NCI-H1417 (cell line): ENCODE measurements at places on chromosomes 1 and 21.

GRCh38 chr21:45570826-45571601 is 28.8 kb upstream of the SLC19A1 start:
- no peak for DNase-seq

GRCh38 chr1:247357781-247358211 is 26.1 kb upstream of the ZNF496 start:
- DNase-seq = no peak

- no peak for DNase-seq
Observed at GRCh38 chr1:213380865-213381264, 329.8 kb downstream of the RPS6KC1 start.

- DNase-seq = no peak
Observed at GRCh38 chr21:21063828-21064227, 65.6 kb downstream of the NCAM2 start.

DNA sequence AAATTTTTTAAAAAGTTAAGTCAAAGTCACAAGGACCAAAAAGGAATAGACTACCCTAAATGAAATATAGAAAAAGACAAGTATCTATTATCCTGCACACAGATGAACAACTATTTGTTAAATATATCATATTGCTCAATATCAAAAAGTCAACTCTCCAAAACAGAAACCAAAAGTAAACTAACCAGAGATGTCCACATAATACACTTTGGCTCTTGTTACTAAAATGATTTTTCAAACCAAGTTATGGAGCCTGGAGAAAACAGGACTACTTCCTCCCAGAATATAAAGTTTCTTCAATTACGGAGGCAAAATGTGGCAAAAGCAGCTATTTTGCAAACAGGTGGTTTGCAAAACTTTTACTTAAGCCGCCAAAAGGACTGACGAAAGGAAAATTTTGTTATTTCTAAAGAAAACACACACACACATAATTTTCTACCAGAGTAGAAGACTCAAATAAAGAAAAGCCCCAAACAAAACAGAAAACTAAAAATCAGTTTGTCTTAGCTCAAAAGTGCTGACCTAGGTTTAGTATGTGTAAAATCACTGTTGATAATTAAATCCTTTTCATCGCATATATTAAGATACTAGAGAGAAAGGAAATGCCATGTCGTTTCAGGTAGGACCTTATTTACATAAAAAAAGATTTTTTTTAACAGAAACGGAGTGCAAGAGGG is 1.1 kb downstream of the DPYD start:
- no peak for DNase-seq

DNA sequence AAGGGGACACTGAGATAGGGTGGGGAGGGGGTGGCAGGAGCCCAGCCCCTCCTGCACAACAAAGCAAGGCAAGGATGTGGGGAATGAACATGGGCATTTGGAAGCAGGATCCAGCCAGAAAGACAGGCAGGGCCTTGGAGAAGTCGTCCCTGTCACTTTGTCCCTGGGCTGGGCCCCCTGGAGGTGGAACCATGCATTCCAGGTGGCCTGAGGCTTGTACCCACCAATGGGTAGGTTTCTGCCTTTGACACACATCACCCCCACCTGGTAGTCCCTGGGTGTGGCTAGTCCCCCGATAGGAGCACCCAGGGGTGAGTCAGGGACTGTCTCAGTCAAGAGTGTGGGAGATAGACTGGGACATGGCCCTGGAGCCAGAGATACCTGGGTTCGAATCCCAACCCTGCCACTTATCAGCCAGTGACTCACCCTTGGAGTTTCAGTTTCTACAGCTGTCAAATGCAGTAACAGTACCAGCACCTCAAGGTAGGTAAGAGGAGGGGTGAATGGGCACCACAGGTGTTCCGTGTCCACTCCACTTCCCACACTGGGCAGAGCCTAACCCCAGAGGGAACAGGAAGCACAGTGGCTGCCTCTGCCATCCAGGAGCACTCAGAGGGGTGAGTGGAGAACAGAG is 10.0 kb downstream of the PLA2G2D start:
- no peak for DNase-seq

DNA sequence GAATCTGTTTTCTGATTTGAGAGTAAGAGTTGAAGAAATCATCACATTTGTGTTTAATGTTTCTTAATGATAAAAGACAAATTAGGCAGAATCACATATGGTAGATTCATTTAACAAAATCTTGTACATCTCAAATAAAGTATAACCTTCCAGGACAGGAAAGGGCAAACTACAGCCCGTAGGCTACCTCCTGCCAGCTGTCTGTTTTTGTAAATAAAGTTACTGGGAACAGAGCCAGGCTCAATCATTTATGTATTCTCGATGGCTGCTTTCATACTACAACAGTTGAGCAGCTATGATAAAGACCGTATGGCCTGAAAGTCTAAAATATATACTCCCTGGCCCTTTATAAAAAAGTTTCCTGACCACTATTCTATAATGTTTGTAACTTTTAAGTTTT is 204.1 kb downstream of the COL24A1 start:
- peak; percentile 26 for DNase-seq

GRCh38 chr1:30872948-30873263 is 35.7 kb downstream of the SDC3 start:
- DNase-seq = peak; percentile 48

DNA sequence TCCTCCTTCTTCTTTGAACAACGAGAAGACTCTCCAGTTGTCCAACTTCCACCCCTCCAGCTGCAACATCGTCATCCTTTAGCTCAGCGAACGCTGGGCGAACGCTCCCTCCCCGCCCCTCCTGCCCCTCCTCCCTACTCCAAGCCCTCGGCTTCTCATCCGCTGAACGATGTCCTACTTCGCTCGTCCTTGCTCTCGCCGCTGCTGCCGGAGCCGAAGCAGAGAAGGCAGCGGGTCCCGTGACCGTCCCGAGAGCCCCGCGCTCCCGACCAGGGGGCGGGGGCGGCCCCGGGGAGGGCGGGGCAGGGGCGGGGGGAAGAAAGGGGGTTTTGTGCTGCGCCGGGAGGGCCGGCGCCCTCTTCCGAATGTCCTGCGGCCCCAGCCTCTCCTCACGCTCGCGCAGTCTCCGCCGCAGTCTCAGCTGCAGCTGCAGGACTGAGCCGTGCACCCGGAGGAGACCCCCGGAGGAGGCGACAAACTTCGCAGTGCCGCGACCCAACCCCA is at the start of gene BCAN:
BCAN (plus strand) TSS at position 357 of the 504 bp plus-strand sequence. CDS start 3,938 bp downstream, outside the sequence.
- DNase-seq = peak; percentile 18

DNA sequence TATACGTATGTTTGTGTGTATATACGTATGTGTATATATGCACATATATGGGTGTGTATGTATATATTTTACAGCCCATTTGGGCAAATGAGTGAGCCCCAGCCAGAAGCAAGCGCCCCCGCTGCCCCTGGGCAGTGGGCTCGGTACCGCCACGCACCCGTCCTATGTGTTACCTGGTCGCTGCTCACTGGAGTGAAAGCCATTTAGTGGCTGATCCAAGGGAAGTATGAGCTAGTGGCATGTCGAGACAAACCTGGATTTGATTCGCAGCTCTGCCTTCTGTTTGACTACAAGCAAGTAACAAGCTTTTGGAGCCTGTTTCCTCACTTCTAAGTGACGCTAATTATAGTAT is 35.8 kb upstream of the JAK1 start:
- no peak for DNase-seq

GRCh38 chr1:2322065-2322571 is 69.2 kb downstream of the MORN1 start:
- no peak for DNase-seq

- DNase-seq = no peak
Observed at GRCh38 chr1:94953107-94953506, 26.2 kb upstream of the CNN3 start.

DNA sequence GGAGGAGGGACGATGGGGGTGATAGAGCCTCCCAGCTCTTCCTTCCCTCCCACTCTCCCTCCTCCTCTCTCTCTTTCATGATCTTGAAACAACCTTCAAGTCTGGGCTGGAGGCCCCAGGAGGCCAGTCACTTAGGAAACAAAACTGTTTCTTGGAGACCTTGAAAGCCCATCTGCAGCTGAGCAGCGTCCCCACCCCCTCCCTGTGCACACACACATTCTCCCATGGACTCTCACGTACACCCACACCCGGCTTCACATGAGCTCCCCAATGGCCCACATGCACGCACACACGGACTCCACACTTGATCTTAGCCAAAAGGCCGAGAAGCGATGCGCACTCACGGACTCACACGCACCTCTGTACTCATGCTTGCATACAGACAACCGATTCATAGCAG is 3.2 kb upstream of the ATP1A2 start:
- no peak for DNase-seq

- peak; percentile 88 for DNase-seq
Observed at GRCh38 chr1:156813750-156814570, 2.7 kb downstream of the SH2D2A start.

- no peak for DNase-seq
Observed at GRCh38 chr1:20183616-20184271, 2.2 kb upstream of the UBXN10 start.
